Vagina (tissue), 2 donors: ENCODE measurements at places on chromosomes 4 and X.

- DNase-seq: no peak
Measured at GRCh38 chr4:69051576-69051943, 44.7 kb upstream of the UGT2B7 start.

- DNase-seq: no peak
Measured at GRCh38 chr4:2823671-2824328, 19.8 kb upstream of the ADD1 start.

- DNase-seq: no peak
Measured at GRCh38 chrX:110180928-110181310, 137.0 kb downstream of the AMMECR1 start.

GRCh38 chrX:138945219-138945618 lies 233.7 kb upstream of the FGF13 start:
- no peak for DNase-seq

GRCh38 chr4:74768857-74769525 lies 25.3 kb downstream of the BTC start:
- no peak for DNase-seq

DNA sequence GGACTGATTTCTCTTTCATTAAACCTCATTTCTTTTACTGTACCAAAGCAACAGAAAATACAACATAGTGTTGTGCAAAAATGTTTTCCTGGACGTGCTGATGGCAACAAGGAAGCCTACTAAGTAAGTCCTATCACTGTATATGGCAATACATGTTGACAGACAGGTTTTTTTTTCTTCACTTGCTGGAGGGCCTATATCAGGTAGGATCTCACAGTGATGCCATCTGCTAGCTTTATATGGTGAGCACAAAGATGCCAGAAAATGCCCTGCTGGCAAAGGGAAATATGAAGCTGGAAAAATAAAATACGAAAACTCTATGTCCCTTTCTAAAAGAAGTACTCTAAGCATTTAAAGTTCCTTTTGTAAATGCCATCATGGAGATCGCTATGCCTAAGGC lies 119.0 kb upstream of the PDLIM3 start:
- no peak for DNase-seq

GRCh38 chr4:84936123-84936522 lies 30.4 kb downstream of the WDFY3 start:
- DNase-seq: no peak

DNA sequence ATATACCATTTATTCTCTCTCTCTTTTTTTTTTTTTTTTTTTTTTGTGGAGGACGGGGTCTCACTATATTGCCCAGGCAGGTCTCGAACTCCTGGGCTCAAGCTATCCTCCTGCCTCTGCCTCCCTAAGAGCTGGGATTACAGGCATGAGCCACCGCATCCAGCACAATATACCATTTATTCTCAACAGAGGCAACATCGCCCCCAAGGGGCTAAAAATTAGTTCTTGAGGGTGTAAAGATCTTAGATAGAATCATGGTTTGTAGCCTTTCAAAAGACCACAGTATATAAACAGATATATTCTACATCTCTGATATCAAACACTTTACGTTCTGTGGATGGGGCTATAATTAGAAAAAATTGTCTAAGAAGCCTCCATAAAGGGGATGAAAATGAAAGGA lies 39.8 kb upstream of the TCEAL2 start:
- no peak for DNase-seq

DNA sequence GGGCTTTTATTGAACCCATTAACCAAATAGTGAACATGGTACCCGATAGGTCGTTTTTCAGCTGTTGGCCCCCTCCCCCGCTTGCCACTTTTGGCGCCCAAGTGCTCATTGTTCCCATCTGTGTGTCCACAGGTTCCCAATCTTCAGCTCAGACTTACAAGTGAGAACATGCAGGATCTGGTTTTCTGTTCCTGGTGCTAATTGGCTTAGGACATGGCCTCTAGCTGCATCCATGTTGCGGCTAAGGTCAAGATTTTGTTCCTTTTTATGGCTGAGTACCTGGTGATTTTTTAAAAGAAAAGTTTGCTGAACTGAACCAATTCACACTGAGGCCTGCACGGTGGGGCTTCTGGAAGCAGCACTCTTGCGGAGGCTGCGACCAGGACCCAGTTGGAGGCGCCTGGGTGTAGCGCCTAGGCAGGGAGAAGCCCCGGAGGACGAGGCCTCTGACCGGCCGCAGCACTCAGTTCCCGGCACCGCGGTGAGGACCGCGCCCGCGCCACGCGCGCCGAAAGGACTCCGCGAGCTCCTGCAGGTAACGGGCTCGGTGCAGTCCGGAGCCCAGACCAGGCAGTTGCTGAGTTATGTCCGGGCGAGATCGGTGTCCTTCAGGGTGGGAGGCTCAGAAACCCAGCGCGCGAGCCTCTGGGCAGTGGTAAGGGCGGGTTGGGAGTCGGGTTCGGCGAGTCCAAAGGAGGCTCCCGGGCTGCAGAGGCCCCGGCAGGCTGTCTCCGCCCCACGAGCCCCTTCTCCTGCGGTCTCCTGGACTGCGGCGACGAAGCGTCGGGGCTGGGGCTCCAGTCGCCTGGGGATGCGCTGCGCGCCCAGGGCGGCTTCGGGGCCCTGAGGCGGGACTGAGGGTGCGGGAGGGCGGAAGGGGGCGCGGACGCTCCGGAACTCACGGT lies 15.8 kb upstream of the SLC25A4 start:
- no peak for DNase-seq

- DNase-seq: no peak
Measured at GRCh38 chr4:169207436-169208089, 63.2 kb downstream of the SH3RF1 start.

DNA sequence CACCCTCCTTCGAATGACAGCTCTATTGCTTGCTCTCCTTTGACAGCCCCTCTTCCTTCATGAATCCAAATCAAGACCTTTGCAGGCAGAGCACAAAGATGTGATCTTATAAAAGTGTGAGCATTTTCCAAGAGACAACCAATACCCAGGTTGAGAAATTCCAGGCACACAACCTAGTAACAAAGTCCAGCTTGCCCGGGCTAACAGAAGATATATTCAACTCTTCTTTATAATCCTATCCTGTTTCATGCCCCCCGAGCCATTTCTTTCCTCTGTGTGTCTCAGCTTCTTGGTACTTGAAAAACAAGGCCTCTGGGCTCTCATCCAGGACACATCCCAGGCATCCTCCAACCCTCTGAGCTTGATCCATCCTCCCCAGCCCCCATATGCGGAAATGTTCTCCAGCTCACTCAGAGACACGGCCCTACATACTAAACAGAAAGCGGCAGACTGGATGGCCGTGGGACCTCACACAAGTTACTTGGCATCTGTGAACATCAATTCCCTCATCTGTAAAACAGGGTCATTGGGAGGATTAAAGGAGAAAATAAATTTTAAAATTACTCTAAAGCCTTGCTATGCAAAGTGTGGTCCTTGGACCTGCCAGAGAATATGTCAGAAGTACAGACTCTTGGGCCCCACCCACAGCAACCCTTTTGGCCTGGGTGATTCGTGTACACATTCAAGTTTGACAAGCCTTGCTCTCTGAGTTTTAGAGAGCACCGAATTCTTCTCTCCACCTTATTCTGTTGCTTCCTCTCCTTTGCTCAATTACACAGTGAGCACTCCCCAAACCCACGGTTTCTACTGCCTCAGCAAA lies 627.0 kb downstream of the BCOR start:
- no peak for DNase-seq

GRCh38 chr4:119774840-119775239 lies 146.2 kb upstream of the PDE5A start:
- no peak for DNase-seq

DNA sequence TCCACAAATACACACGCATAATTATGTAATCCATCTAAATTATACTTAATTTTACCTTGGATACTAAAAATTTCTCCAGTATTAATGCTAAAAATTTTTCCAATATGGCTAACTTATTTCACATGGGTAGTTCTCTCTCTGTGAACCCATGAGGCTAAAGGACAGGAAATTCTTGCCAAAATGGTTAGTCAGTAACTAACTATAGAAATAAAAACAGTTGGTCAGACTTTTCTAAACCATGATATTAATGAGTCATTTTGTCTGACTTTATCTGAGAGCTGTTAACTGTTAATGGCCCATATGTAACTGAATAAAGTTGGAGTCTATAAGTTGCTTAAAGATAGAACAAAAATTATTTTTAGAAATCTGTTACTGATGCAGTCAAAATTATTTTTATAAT lies 549.4 kb downstream of the TLL1 start:
- DNase-seq: no peak

- DNase-seq: no peak
Measured at GRCh38 chr4:86960557-86960961, 25.7 kb downstream of the AFF1 start.

DNA sequence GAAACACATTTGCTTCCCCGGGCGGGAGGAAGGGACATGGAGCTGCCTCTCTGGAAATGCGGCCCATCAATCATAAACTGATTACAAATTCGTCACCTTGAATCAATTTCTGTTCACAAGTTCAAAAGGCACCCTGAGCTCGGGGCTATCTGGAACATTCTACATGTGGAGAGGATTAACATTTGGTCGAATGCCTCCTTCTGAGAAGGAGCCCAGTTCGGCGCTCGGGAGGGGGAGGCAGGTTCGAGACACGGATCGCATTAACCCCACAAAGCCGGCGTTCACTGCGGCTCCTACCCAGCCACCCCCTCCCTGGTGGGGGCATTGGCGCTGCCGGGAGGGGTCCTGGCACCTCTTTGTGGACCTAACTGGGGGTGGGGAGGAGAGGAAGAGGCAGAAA lies 108.0 kb downstream of the CPZ start:
- DNase-seq: no peak

GRCh38 chr4:93157986-93158385 lies 670.6 kb upstream of the ATOH1 start:
- no peak for DNase-seq

- DNase-seq: no peak
Measured at GRCh38 chr4:94668724-94669123, 89.0 kb upstream of the BMPR1B start.

DNA sequence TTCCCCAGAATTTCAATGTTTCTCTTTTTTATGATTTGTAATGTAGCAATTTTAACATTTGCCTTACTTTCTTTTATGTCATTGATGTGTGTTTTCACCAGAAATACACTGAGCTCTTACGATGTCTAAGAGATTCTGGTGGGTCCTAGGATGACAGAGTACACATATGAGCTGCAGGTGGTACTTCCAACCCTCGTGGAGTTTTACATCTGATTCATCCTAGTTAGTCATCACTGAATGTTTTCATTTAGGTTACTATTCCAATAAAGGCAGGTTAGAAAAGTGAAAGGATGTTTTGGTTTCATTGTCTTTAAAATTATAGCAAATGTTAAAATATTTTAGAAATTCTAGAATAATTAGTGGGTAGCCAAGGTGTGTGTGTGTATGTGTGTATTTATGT lies 605.9 kb downstream of the ADGRL3 start:
- no peak for DNase-seq

- no peak for DNase-seq
Measured at GRCh38 chrX:31168551-31168950, 96.7 kb upstream of the FTHL17 start.
